ENCODE measurements at places on chromosomes 1 and 21.

- no peak for DNase-seq
Observed at GRCh38 chr21:45739218-45740087, 95.9 kb downstream of the PCBP3 start.

DNA sequence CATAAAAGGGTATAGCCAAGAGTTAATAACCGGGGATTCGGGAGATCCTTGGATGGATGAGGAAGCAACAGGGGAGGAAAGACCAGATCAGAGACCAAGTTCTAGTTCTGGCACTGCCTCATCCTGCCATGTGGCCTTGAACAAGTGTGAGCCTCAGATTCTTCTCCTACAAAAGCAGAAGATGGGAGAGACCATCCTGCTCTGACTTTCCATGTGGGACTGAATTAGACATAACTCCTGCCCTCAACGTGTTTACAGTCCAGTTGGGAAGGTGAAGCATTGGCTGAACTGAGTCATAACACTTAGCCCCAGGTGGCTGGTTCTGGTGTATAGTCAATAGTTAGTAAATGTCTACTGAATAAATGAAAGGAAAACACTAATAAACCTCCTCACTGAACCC lies 12.1 kb upstream of the CNR2 start:
- DNase-seq = no peak

DNA sequence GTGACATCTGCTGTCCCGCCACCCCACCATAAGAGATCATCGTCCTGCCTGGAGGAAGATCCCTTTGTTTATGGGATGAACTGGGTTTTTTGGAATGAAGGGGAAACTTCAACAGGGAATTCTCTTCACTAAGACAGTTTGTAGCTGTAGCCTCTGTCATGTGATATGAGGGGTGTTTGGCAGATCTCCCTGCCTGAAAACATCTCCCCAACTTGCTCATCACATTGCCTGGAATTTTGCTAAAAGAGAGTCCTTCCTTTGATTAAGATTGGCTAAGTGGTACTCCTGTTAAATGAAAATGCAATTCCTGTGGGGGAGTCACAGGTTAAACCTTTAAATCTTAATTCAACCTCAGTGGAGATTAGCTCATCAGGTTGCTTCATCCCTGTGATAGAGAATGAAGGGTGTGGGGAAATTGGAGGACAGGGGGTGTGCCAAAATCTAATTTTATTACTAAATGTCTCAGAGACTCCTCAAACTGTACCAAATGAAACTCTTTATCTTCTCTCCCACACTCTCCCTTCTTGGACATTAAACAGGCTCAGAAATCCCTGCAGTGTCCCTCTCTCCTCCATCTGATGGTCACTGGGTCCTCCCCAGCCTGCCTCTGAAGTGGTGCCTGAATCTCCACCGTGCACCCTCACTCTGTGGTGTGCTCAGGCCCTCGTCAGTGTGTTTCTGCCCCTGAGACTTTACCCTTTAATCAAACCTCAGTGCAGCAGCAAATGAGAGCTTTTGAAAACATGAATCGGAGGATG lies 54.8 kb downstream of the IER5 start:
- no peak for DNase-seq

DNA sequence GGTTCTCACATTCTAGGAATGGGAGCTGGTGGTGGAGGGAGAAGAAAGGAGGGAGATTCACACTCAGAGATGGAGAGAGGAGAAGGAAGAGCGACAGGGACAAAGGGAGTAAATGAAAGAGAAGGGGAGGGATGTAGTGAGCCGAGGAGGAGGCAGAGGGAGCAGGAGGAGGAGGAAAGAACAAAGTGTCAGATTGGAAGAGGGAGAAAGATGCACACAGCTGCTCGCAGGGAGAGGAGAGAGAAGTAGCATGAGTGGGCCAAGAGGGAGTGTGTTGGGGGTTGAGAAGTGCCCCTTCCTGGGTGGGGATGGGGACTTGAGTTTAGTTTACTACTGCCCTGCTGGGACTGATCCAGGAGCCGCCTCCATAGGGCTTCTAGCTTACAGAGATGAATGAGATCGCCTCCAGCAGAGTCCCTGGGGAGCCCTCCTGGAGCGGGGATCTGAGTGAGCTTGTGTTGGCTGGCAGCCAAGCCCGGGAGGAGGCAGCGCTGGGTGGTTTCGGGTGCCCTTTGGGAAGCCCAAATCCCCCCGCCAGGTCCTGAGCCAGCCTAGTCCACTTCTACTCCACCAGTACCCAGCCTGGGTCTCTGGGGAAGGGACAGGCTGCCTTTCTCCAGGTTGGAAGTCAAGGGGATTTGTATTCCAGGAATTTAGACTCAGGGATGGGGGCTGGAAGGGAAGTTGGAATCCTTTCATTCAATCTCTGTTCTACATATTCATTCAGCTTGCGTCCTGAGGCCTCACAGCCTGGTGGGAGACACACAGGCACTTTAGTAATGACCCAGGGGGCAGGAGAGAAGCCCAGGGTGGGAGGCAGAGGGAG lies 20.9 kb downstream of the PTPRU start:
- DNase-seq = no peak

- DNase-seq = no peak
Observed at GRCh38 chr1:53559391-53559815, 100.2 kb downstream of the DMRTB1 start.

GRCh38 chr1:65044411-65044810 lies 78.1 kb upstream of the JAK1 start:
- no peak for DNase-seq

GRCh38 chr1:195082183-195082582 lies 1526.1 kb downstream of the KCNT2 start:
- no peak for DNase-seq

GRCh38 chr1:214295934-214296333 lies 15.0 kb downstream of the SMYD2 start:
- DNase-seq = no peak

- no peak for DNase-seq
Observed at GRCh38 chr1:197144570-197145325, 1.7 kb downstream of the ASPM start.

DNA sequence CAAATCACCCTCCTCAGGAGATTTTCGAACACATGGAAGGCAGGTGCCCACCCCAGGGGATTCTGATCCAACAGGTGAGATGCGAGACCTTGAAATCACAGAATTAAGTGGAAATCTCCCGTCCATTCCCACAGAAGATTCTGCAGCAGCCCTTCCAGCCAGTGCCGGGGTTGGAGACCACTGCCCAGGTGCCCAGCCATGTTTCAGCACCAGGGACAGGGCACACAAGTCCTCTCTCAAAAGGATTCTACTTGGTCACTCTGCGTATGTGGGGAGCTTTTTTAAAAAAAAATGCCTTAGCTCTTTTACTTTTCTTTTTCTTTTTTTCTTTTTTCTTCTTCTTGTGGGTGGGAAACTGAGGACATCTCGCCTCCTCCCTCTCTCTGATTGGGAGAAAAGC lies 80.7 kb downstream of the VWA5B1 start:
- DNase-seq = no peak

GRCh38 chr1:12540580-12541273 lies 77.3 kb downstream of the DHRS3 start:
- DNase-seq = no peak

GRCh38 chr1:54112027-54112426 lies 40.8 kb downstream of the CDCP2 start:
- DNase-seq = no peak

- DNase-seq = no peak
Observed at GRCh38 chr1:240116831-240117769, 25.4 kb downstream of the FMN2 start.

DNA sequence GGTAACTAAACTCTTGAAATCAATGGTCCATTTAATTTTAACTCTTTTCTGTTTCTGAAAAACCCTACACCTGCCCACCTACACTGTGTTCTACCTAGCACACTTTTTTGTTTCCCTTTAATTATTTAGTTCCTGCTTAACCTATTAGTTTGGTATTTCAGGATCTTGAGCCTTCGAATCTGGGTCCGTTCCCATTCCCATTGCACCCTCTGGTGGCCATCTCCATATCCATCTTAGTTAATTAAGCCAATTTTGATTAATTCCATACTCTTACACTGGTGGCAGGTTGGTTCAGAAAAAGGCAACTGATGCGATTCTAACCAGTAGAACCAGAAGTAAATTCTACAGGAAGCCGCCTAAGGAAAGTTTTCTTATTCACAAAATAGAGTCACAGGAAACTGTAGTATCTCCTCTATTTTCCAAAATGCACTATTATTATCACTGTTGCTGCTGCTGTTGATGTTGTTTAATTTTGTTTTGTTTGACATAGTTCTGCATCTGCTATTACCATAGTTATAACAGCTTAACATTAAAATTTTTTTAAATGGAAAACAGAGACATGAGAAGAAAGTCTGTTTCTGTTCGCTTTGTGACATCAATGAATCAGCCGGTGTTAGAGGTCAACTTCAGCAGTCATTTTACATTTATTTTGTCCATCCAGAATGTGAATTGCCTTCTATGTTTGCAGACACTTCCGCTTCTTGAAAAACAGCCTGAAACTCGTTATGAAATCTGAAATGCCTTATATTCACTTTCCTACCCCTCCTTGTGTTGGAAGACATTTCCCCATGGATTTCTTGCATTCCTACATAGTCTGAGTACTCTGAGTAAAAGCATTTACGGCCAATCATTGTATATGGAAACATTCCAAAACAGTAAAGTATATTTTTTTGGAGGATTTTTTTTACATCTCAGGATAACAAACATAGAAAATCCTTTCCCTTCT lies 115.5 kb upstream of the NCAM2 start:
- no peak for DNase-seq

DNA sequence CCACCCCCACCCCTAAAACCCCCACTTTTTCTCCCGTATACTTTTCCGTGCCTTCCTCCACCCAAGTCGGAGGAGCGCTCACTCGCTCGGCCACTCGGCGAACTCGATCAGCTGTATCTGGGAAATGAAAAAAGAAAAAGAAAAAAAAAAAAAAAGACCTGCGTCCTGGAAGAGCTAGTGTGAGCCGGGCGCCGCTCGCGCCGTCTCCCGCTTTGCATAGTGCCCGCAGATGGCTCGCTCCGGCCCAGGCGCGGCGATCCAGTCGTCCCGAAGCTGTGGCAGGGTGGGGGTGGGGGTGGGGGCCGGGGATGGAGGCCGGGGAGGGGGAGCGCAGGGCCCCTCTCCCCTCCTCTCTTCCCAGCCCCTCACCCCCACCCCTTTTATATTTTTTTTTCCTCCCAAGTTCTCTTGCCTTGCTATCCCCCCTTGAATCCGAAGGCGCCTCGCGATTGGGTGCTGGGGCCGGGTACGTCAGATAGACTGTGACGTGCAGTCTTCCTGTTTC lies 299 bp upstream of the PROX1 start:
- DNase-seq = no peak

DNA sequence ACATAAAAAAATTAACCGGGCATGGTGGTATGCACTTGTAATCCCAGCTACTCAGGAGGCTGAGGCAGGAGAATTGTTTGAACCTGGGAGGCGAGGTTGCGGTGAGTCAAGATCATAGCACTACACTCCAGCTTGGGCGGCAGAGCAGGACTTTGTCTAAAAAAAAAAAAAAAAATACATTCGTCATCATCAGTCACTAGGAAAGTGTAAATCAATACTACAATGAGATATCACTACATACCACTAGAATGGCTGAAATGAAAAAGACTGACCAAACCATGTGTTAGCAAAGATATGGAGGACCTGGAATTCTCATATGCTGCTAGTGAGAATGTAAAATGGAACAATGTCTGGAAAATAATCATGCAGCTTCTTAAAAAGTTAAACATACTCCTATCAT lies 9.3 kb downstream of the SPATA45 start:
- DNase-seq = no peak

DNA sequence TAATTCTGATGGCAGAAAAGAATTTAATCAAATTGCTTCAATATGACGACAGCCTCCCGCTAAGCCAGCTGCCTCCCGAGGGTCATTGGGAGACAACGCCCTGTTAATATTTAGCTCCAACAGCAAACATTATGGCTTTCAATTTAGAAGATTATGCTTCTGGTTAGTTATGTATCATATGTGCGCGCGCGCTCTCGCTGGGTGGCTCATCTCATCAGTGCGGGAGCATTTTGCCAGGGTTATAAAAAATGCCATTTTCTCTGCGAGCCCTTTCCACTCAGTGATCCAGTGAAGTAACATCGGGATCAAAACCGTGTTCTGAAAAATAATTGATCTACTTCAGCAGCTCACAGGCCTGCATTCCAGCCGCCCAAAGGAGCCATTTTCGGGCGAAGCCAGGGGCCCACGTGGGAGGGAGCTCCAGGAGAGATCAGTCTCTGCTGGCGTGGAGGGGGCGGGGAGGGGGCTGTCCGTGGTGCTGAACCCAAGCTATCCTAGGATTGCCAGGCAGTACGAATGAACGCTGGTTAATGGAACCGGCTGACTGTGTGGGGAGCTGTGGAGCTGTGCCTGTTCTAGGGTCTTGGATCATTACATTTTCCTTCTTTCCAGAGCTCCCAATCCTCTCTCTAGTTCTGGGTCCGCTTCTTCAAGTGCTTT lies 219.1 kb upstream of the ZC3H12A start:
- DNase-seq = no peak

DNA sequence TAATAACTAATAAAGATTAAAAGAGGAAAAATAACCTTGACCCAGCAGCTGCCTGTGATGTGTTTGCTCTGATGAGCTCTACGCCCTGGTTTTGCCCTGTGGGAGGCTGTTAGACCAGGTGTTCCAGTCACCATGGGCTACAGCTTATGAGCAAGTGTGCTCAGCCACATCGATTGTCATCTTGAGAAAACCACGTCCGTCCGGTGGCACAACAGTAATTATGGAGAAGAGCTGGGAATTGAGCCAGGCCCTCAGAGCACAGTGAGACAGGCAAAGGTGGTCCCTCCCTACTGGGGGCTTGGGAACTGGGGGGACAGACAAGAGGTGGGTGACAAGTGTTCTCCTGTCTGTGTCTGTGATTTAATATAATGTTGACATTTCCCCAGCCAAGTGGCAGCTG lies 420.5 kb downstream of the MATN1 start:
- no peak for DNase-seq

DNA sequence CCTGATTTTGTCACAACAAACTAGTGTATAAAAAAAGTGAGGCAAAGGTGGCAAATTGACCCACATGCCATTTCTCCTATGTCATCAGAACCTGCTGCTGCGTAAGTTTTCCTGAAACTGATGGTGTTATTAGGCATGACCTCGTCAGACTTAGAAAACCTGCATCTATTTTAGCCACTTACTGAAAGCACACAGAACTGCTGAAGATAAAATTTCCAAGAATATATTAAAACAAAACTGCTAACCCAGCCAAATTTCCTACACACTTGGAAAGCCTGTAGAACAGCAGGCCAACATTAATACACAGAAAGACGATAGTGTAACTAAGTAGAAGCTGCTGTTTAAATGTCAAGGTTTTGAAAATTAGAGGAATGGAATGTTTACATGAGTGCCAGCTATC lies 674.5 kb upstream of the CXADR start:
- DNase-seq = no peak

GRCh38 chr1:48246727-48247126 lies 24.2 kb downstream of the SLC5A9 start:
- no peak for DNase-seq

DNA sequence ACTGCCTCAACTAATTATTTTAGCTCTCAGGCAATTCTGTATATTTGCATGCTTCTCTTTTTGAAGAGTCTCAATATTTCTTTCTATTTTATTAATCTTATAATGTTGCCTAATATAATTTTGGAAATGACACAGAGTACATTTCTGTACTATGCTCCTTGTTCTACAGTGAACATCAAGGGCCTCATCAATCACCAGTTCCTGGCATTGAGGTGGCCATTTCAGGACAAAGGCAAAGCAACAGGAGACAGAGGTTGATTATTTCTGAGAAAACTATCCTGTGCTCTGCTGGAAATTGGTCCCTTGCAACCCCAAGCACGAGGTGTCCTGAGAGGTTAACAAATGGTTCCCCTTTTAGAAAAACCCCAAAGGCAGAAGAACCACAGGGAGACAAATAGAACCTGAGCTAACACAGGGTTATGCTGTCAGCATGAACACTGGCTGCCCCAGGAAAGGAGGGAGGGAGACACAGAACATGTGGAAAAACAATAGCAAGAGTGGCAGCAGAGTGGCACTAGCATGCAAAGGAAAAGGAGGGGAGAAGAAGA lies 63.9 kb upstream of the VAV3 start:
- DNase-seq = no peak

Data from stimulated activated CD8-positive, alpha-beta memory T cell treated with anti-CD3 and anti-CD28 coated beads, Interleukin-15, amount 100 ng/mL, for 1 hour (primary cell).